ENCODE measurements at places on chromosomes 16 and 17.

GRCh38 chr17:74369221-74369620, 1.9 kb downstream of the GPR142 start:
- peak; percentile 55 for DNase-seq

GRCh38 chr16:57609541-57610401, 18.7 kb upstream of the ADGRG1 start:
- DNase-seq = no peak

DNA sequence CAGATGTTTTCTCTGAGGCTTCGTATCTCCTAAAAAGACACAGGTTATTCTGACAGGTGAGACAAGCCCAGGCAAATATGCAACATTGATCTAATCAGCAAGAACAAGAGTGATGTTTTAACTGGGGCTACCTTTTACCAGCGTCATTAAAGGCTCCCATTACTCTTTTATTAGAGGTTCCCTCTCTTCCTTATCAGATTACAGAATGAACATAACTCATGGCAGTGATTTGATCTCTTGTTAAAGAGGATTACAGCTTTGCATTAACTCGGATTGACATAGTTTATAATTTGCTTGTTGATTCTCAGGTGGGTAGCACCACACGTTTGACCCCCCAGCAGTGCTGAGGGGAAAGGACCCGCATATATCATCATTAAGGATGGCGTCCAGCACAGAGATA, 90.5 kb downstream of the AATF start:
- DNase-seq = no peak

DNA sequence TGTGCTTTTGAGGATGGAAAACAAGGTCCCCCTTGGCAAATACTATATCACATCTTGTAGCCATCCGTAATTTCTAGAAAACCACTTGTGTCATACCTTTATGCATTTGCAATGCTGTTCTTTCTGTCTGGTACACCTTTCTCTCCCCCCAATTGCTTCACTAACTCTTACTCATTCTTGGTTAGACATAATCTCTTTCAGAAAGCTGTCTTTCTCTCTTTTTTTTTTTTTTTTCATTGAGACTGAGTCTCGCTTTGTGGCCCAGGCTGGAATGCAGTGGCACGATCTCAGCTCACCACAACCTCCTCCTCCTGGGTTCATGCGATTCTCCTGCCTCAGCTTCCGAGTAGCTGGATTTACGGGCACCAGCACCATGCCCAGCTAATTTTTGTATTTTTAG, 94.9 kb upstream of the C17orf78 start:
- no peak for DNase-seq

DNA sequence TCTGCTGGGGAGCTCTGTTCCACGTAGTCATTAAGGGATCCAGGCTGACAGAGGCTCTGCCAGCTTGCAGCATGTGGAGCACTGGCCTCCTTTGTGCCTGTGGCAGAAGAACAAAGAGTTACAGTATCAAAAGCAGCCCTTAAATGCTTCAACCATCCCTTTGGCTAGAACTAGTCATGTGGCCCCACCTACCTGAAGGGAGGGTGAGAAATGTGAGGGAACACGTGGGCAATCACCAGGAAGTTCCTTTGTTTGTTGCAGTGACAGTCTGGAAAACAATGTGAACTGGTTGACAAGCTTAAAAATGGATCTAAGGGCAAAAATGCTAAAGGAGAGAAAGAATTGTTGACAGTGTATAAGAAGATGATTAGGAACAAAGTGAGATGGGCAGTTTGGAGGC, 290.4 kb upstream of the HSBP1 start:
- DNase-seq = no peak

GRCh38 chr17:82845163-82845807, 5.5 kb upstream of the ZNF750 start:
- DNase-seq = no peak

DNA sequence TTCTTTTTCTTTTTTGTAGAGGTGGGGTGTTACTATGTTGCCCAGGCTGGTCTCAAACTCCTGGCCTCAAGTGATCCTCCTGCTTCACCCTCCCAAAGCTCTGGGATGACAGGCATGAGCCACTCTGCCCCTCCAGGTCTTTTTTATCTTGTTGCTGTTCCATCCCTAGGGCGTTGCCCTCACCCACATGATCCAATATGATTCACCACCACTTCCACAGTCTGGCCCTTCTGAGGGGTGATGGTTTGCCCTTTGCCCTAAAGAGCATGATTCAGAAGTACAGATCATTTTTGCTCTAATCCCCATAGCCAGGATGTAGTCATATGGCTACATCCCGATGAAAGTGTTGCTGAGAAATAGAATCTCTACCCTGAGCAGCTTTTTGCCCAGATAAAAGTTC, 18.8 kb downstream of the STX4 start:
- DNase-seq = no peak

DNA sequence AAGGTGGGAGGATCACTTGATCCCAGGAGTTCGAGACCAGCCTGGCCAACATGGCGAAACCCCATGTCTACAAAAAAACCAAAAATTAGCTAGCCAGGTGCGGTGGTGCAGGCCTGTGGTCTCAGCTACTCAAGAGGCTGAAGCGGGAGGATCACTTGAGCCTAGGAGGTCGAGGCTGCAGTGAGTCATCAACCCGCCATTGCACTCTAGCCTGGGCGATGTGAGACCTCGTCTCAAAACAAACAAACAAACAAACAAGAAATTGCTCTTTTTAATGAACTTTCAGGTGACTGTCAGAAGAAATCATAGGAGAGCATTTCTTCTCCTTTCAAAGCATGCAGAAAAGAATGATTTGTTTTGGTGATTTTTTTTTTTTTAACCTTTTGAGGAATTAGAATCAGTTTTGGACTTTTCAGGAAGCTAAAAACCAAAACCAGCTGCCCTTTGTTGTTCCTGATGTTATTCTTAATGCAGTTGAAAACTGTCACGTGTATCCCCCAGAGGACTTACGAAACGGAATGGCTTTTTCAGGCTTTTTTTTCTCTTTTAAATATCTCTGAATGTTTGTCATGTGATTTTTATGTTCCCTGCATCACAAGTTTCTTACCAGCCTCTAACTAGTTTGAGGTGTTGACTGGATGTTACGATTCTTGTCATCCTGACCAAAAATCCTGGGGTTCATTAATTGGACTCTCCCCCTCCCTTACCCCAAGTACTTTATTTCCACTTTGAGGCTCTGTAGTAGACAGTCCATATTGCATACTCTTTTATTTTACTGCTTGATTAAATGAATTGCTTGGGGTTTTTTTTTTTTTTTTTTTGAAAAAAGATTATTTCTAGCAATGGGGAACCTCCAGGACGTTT, 34.1 kb downstream of the SNX29 start:
- DNase-seq = no peak

- DNase-seq = no peak
Measured at GRCh38 chr16:27633221-27633620, 83.3 kb downstream of the KATNIP start.

GRCh38 chr17:19553036-19553435, 19.4 kb downstream of the SLC47A1 start:
- DNase-seq = no peak

GRCh38 chr17:50365165-50365564, 7.8 kb downstream of the MRPL27 start:
- no peak for DNase-seq

DNA sequence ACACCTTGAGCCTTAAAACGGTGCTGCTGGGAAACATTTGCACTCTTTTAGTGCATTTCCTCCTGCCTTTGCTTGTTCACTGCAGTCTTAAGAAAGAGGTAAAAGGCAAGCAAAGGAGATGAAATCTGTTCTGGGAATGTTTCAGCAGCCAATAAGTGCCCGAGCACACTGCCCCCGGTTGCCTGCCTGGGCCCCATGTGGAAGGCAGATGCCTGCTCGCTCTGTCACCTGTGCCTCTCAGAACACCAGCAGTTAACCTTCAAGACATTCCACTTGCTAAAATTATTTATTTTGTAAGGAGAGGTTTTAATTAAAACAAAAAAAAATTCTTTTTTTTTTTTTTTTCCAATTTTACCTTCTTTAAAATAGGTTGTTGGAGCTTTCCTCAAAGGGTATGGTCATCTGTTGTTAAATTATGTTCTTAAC, 4.4 kb downstream of the SOX9 start:
- no peak for DNase-seq

DNA sequence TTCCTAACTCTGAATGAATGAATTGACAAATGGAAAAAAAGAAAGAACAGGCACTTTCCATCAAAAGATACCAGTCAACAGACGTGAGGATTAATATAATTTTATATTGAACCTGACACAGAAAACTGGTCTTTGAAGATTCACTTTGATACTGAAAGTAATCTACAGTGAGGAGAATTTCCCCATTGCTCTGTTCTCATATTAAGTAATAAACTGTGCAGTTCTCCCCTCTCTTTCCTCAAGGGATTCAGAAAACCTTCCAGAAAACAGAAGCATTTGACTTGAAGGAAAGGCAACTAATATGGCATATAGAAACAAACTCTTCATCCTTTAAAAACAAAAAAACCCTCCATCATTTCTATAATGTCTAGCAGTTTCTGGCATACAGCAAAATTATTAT, 2.2 kb downstream of the TEX2 start:
- DNase-seq = no peak

DNA sequence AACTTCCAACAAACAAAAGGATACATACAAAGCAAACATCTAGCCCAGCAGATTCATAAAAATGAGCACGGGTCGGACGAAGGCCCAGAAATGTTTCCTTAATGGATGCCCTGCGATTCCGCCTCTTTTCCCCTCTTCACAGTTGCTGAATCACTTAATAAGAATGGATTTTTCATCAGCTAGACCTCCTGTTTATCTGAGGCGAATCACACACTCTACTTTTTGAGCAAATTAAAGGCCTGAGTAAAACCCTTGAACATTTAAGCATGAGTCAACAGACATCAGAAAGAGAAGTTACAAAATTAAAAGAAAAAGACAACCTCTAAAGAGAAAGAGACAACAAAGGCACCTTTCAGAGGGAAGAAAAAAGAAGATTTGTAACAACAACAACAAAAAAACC, 44.7 kb downstream of the HS3ST3A1 start:
- DNase-seq = no peak

GRCh38 chr16:49665482-49666230, 190.3 kb downstream of the ZNF423 start:
- DNase-seq = no peak

- peak; percentile 19 for DNase-seq
Measured at GRCh38 chr17:15502369-15503112, 35.1 kb upstream of the CDRT4 start.

GRCh38 chr16:86343027-86343795, 167.1 kb upstream of the FOXF1 start:
- no peak for DNase-seq

GRCh38 chr16:56357765-56358322, 67.5 kb downstream of the AMFR start:
- no peak for DNase-seq

DNA sequence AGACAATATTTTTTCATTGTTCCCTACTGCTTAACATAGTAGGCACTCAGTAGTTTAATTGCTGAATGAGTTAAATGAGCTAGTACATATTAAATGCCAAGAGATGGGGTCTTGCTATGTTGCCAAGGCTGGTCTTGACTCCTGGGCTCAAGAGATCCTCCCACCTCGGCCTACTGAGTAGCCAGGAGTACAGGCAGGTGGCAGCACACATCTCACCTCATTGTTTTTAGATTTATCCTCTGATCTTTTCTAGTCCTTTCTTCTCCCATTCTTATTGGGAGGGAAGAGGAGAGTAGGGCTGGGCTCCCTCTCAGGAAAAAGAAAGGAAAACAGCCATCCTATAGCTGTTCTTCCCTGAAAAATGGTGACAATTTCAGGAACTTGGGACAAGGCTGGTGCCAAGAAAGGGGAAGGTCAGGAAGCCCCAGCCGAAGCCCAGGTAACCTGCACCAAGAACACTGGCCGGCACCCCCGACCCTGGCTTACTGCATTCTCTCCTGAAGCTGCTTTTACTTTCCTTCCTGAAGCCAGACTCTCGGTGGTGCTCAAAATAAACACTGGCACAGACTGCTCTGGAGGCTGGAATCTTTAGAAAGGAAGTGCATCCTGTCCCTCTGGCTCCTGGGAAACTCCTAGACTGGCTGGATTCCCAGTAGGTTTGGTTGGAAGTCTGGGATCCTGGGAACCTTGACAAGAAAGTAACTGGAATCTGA, 2.7 kb downstream of the TNFAIP1 start:
- DNase-seq = no peak

GRCh38 chr17:9195961-9196670, 174.8 kb downstream of the NTN1 start:
- no peak for DNase-seq

DNA sequence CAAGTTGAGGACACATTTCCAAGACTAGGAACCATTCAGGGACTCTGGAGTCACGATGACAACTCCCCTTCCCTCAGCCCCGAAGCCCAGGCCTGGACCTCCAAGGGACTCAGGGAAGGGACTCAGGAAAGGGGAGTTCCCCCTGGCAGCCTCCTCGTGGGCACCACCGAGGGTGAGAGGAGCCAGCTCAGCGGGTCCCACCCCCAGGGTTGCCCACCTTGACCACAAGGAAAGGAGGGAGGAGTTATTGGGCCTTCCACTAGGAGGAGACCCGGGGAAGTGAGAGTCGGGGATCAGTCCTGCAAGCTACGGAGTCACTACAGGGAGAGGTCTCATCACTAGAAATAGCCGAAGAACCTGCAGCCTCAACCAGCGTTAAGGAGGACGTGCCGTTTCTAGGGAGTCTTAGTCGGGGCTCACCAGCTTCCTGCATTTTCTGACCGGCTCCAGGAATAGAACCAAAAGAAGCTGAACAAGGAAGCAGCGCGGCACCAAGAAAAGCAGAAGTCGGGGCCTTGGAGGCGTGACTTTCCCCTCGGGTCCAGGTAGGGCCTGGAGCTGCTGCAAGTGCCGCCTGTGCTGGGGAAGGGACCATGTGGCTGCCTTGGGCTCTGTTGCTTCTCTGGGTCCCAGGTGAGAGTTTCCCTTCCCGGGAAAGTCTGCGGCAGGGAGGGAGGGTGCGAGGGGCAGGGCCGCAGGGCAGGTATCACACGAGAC, at the start of gene CD300A:
Gene CD300A, plus strand, starts transcription at position 524 of the 717 bp plus-strand sequence. Its CDS starts 70 bp downstream, at position 594.
- DNase-seq = no peak

DNA sequence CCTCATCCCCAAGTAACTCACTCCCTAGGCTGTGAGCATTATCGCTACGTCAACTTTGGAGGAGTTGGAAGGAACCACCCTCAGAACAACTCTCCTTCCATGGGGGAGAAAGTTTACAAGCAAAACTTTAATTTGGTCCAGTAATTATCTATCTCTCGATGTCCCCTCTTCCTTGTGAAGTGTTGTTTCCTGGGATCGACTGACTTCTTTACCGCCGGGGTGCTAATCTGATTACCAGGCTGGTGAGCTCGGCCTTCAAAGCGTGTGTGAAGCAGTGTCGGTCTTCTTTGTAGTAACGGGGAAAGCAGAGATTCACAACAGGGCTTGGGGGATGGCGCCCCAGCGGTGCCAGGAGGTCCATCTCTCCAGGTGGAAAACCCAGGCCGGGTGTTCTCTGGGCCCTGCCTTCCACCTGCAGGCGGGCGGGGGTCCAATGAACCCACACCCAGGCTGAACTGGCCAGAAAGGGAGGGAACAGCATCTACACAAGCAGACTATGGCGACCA, 14.5 kb upstream of the FOXF1 start:
- no peak for DNase-seq

- DNase-seq = no peak
Measured at GRCh38 chr16:46713634-46714033, 24.2 kb downstream of the ORC6 start.

- no peak for DNase-seq
Measured at GRCh38 chr16:24700549-24701392, 28.7 kb upstream of the TNRC6A start.

- no peak for DNase-seq
Measured at GRCh38 chr17:80025796-80026195, 9.9 kb downstream of the TBC1D16 start.

All from stimulated activated CD8-positive, alpha-beta memory T cell treated with anti-CD3 and anti-CD28 coated beads, Interleukin-12 subunit alpha, Interleukin-12 subunit beta, amount 100 ng/mL, for 4 hours (primary cell).